ENCODE measurements at places on chromosomes 4 and X.

GRCh38 chr4:87982036-87982435 lies 6.5 kb downstream of the SPP1 start:
- no peak for DNase-seq

DNA sequence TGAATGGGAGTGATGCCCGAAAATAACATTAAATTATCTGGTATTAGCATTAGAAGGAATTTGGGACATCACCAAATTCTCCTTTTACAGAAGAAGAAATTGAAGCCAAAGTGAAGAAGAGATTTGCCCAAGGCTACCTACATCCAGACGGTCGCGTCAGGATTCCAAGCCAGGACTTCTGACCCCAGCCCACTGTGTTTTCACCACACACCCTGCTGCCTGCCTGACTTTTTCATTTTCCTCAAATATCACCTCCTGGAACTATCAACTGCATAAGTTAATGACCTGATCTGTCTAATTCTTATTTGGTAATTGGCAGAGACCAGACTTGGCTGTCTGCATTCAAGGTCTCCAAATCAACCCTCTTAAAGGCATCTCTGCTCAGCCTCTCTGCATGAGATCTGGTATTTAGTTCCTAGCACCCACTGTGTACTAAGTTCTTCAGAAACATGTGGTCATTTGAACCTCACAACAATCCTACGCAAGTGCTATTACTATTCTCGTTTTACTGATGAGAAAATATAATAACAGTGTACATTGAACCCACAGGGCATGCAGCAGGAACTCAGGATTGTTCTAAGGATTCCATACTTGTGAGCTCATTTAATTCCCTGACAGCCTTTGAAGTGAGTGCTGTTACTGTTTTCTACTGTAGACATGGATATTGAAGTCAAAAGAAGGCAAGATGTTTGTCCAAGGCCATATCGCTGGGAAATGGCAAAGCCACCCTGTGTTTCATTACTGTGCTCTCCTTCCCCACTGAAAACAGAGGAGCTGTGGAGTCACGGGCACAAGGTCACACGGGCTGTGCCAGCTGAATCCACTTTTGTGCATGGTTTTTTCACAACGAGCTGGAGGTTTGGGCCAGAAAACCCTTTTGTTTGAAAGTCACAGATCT lies 195.2 kb upstream of the C1QTNF7 start:
- DNase-seq: no peak

GRCh38 chr4:108651014-108651791 lies 804 bp downstream of the OSTC start:
- peak; percentile 19 for DNase-seq

- DNase-seq: no peak
Observed at GRCh38 chr4:163949976-163950601, 455.6 kb downstream of the TMA16 start.

DNA sequence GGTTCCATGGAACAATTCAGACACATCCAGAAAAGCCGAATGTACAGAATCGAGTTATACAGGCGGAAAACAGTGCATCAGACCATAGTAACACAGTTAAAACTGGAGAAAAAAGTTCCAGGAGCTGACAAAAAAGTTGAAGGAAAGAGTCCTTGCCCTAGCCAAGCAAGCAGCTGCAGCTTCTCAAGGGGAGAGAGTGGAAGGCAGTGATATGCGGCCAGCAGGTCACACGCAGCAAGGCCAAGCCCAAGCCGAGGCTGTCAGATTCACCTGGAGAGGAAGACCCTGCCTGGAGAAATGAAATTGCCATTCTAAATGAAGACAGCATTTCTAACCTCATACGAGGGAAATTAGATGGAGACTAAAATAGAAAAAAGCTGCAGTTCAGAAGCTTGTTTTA lies 55.8 kb downstream of the RGS12 start:
- DNase-seq: no peak

- no peak for DNase-seq
Observed at GRCh38 chrX:119762718-119763117, 4.3 kb downstream of the SOWAHD start.

DNA sequence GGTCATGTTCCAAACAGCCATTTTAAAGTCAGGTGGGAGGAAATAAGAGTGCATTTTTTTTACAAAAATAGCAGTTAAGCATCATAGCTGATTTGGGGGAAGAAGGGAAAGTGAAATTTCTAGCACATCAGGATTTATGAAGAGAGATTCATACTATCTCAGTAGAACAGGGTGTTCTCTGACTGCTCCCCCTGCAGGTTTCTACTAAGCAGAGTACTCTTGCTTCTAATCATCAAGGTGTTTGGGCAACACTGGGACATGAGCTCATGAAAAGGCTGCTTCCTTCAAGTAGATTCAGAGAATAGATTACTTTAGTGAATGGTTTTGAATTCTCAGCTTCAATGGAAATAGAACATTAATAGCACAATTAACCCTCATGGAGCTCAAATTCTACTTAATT lies 591.4 kb upstream of the PCDH10 start:
- no peak for DNase-seq

GRCh38 chrX:71177327-71177726 lies 32.7 kb downstream of the NLGN3 start:
- DNase-seq: no peak

- DNase-seq: no peak
Observed at GRCh38 chr4:183841001-183841400, 64.1 kb upstream of the STOX2 start.

GRCh38 chr4:25377572-25378436 lies 741 bp downstream of the ANAPC4 start:
- DNase-seq: no peak

- DNase-seq: no peak
Observed at GRCh38 chrX:133661962-133662839, 246.9 kb upstream of the GPC4 start.

- peak; percentile 58 for DNase-seq
Observed at GRCh38 chr4:150283689-150284088, 205.4 kb downstream of the DCLK2 start.

All from Caki2 (cell line).